ENCODE measurements at places on chromosomes 11 and 22.

DNA sequence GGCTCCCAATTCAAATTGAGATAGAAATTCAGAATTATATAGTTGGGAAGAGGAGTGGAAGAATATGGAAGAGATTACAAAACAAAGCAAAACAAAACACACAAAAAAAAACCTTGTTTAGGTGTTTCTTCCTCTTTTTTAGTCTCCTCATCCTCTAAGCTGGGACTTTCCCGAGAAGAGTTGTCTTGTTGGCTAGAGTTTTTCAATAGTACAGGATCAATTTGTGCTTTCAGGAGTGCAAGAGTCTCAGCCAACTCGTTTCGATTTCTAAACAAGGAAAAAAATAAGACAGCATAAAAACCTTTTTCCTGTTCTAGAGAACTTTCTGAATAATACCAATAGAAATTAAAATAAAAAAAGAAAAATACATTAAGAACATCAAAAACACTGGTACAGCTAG is 87.8 kb upstream of the CLNS1A start:
- DNase-seq, result no peak

DNA sequence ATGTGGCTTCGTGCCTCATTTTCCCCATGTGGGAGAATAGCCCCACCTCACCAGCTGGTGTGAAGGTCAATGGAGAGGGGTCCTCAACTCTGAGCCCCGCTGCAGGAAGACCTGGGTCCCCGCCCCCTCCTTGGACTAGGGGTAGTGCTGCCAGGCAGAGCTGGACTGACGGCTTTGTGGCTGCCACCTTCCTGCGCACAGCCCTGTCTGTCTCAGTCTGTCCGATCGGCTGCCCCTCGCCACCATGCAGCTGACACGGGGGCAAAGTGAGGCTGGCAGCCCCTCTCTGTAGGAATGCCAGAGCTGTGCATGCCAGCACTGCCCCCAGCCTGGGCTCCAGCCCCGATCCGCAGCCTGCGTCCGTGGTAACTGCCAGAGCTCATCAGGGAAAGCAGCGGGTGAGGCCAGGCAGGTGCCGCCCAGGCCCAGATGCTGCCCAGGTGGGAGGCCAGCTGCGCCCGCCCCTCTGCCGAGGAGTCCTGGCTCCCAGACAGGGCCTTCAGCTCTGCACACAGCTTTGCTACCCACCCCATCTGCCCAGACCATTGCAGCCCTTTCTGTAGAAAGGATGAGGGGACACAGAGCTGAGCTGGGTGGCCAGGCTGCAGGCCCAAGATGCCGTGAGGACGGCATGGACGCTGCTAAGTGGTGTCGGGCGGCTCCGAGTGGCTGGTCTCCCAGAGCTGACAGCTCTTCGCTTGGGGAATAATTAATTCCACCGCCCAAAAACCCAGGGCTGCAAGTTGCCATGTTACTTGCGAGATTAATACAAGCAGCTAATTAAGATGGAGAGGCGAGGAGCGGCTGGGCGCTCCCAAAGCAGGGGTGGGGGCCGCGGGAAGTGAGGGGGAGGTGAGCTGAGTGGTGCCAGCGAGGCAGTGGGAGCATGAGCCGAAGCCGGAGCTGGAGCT is 19.5 kb upstream of the FLRT1 start:
- no peak for DNase-seq

- DNase-seq, result no peak
Measured at GRCh38 chr22:30922151-30922611, 46.4 kb downstream of the MORC2 start.

DNA sequence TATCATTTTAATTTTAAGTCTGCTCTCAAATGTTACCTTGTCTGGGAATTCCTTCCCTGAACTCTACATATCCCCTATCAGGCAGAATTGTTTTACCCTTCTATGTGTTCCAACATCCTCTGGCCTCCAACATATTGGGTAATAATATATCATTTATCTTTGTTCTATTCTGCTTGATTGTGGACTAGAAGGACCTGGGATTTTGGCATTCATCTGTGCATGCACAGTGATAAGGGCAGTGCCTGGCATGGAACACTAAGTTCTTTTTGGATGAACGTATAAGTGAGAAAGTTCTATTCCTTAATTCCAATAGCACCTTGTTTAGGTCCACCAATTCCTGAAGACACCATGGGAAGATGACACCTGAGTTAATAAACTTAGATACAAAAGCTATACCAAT is 1.2 kb upstream of the MS4A2 start:
- DNase-seq, result no peak
